ENCODE measurements at places on chromosomes 16 and 17. TPM values are rescaled to one million over a fixed set of nuclear protein-coding genes. Genes with fewer than 3 reads are reported as not detected.
A peak's percentile ranks its signal among the peaks of the same experiment; 100 is the strongest.

DNA sequence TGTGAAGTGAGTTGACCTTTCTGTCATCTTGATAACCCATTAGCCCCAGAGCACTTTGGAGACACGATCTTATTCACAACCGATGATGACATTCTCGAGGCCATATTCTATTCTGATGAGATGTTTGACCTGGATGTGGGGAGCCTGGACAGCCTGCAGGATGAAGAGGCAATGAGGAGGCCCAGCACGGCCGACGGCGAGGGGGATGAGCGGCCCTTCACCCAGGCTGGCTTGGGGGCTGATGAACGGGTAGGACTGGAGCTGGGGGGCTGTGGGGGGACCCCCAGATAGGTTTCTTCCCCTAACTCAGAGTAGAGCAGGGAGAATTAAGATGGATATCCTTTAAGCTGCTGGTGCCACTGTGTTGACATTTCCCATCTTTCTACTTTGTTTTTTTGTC lies 201.7 kb downstream of the KATNIP start:
- no peak for DNase-seq
- H3K4me3 ChIP-seq = no peak overlapping the region
- H3K27ac ChIP-seq = no peak overlapping the region
- peaks cover 10% of the 10 kb centered on the region for H3K36me3 ChIP-seq

DNA sequence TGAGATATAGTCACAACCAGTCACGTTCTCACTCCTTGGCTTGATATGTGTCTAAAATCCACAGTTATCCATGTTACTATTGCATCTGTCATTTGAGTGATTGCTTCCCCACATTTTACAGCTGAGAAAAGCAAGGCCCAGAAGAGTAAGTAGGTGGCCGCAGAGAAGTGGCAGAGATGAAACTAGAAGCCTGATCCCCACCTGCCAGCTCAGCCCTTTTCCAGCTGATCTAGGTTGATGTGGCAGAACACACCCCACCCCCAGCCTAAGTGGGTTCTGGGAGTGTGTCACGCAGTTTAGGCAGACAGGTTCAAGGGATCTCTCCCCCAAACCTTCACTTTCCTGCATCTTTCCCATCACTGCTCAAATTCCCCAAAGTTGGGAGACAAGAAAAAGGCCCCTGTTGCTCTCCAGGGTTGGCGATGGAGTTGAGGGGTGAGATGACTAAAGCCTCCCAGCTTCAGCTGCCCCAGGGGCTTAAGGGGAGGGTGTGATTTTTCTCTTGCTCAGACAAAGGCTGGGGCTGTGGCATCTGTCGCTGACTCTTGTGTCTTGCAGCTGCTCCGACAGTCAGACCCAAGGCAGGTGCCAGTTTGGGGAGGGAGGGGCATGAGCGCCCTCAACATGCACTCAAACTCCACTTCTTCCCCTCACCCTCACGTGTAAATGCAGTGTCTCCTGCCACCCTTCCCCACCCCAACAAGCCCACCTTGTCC lies 48.9 kb upstream of the LHX1 start:
- no peak overlapping the region for H3K4me3 ChIP-seq
- H3K27me3 ChIP-seq = peaks cover 33% of the 10 kb centered on the region
- no peak for DNase-seq
- H3K4me1 ChIP-seq = no peaks in the 10 kb centered on the region

GRCh38 chr17:41530062-41531048 lies 2.2 kb upstream of the KRT19 start:
- no peak overlapping the region for H3K4me3 ChIP-seq
- peaks cover 4% of the 10 kb centered on the region for H3K36me3 ChIP-seq

- no peaks in the 10 kb centered on the region for H3K27me3 ChIP-seq
- H3K4me3 ChIP-seq = peak overlapping the region; percentile 94
- DNase-seq = no peak
- peaks cover 36% of the 10 kb centered on the region for H3K4me1 ChIP-seq
- H3K27ac ChIP-seq = peak overlapping the region; percentile 97
Observed at GRCh38 chr17:39979016-39979670, 1.5 kb upstream of the PSMD3 start.

- peaks cover 5% of the 10 kb centered on the region for H3K4me1 ChIP-seq
- no peaks in the 10 kb centered on the region for H3K27me3 ChIP-seq
- peak overlapping the region; percentile 91 for H3K4me3 ChIP-seq
- no peak for DNase-seq
- peak overlapping the region; percentile 98 for H3K27ac ChIP-seq
- no peaks in the 10 kb centered on the region for H3K36me3 ChIP-seq
Observed at GRCh38 chr17:8746501-8747236, 2.0 kb upstream of the CCDC42 start.

DNA sequence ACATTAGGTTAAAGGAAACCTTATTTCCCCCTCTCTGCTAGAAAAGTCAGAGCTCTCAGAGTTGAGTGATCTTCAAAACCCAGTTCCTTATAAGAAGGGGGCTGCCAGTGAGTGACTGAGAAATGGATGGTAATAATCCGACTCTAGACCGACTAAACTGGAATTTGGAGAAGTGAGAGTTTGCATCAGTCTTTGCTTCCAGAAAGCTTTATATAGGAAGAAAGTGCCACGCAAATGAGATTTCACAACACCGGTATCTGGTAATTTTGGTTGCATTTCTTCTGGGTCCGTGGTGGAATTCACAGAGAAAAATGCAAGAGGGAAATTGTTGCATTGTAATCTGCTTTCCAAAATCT lies 271.4 kb downstream of the MAF start:
- no peaks in the 10 kb centered on the region for H3K36me3 ChIP-seq
- H3K27ac ChIP-seq = no peak overlapping the region
- DNase-seq = no peak
- peaks cover 20% of the 10 kb centered on the region for H3K27me3 ChIP-seq
- H3K4me3 ChIP-seq = no peak overlapping the region

GRCh38 chr16:59330019-59330670 lies 596.0 kb upstream of the GOT2 start:
- DNase-seq = no peak
- no peaks in the 10 kb centered on the region for H3K4me1 ChIP-seq
- H3K4me3 ChIP-seq = no peak overlapping the region

- H3K27ac ChIP-seq = no peak overlapping the region
- H3K4me3 ChIP-seq = no peak overlapping the region
- H3K4me1 ChIP-seq = peaks cover 17% of the 10 kb centered on the region
Observed at GRCh38 chr16:67945392-67945933, 1.5 kb upstream of the LCAT start.

- no peak for DNase-seq
- no peaks in the 10 kb centered on the region for H3K36me3 ChIP-seq
- H3K4me3 ChIP-seq = no peak overlapping the region
- H3K27me3 ChIP-seq = no peaks in the 10 kb centered on the region
Observed at GRCh38 chr16:68037841-68038597, 14.9 kb downstream of the DUS2 start.

GRCh38 chr16:71895679-71896365 lies 491 bp downstream of the IST1 start:
- no peaks in the 10 kb centered on the region for H3K36me3 ChIP-seq
- H3K4me3 ChIP-seq = peak overlapping the region; percentile 95
- H3K27ac ChIP-seq = peak overlapping the region; percentile 98
- no peak for DNase-seq

GRCh38 chr17:77356690-77357201 lies 216.0 kb downstream of the SEC14L1 start:
- DNase-seq = no peak
- H3K27ac ChIP-seq = peak overlapping the region; percentile 48
- H3K27me3 ChIP-seq = no peaks in the 10 kb centered on the region
- H3K4me3 ChIP-seq = peak overlapping the region; percentile 33
- H3K36me3 ChIP-seq = no peaks in the 10 kb centered on the region

DNA sequence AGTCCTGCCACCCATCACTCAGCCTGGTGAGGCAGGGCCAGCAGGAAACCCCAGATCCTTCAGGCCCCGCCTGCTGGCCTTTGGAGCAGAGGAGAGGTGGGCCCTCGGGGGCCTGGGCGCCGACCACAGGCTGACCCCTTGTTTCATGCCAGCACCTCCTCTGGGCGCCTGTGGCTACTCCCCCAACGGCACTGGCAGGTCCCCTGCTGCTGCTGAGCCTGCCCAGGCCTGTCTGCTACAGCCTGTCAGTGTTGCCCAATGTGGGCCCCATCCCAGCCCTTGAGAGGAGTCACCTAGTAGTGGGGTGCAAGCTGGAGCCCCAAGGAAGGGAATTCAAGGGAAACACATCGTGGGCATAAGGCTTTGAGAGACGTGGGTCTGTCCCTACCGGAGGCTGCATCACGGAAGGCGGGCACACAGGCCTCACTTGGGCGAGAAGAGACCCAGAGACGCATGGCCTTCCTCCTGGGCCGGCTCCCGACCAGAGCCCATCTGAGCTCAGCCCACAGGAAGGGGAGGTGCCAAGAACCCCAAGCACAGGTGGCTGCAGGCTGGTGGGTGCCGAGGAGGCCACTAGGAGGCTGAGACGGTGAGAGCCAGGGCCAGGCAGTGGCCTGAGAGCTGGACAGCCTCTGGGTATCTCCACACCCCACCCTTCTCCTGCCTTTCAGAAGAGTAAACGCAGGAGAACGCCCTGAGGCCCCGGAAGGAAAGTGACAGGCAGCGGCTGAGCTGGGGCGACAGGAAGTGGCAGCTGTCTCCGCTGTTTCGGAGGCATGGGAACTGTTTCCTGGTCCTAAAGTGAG lies 8.0 kb upstream of the FASN start:
- H3K27ac ChIP-seq = peak overlapping the region; percentile 98
- H3K36me3 ChIP-seq = no peaks in the 10 kb centered on the region
- H3K27me3 ChIP-seq = no peaks in the 10 kb centered on the region

GRCh38 chr16:89759746-89760340 lies 38.5 kb downstream of the ZNF276 start:
- H3K4me3 ChIP-seq = peak overlapping the region; percentile 16
- H3K27me3 ChIP-seq = no peaks in the 10 kb centered on the region
- H3K27ac ChIP-seq = peak overlapping the region; percentile 88
- no peak for DNase-seq
- H3K4me1 ChIP-seq = peaks cover 47% of the 10 kb centered on the region

GRCh38 chr17:69560987-69561441 lies 146.5 kb downstream of the MAP2K6 start:
- no peak overlapping the region for H3K4me3 ChIP-seq
- H3K4me1 ChIP-seq = no peaks in the 10 kb centered on the region
- no peak for DNase-seq

- H3K36me3 ChIP-seq = no peaks in the 10 kb centered on the region
- H3K4me1 ChIP-seq = peaks cover 96% of the 10 kb centered on the region
- peak overlapping the region; percentile 96 for H3K4me3 ChIP-seq
Observed at GRCh38 chr17:40322358-40323315, 13.7 kb downstream of the RARA start.

DNA sequence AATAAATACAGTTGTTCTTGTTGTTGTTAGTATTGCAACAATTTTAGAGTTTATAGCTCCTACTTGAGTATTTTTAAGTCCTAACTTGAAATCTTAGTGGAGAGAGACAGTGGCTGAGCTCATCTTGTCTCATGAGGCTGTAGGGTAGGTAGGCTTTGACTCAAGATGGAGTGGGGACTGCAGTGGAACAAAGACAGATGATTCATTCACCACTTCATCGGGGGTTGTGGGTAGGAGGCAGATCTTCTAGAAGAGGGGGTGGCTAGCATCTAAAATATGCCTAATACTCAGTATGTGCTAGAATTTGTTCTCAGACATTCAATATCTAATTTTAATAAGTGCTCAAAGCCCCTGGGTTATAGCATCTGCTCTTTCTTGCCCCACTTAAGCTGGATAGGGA lies 13.1 kb upstream of the MMD start:
- no peaks in the 10 kb centered on the region for H3K36me3 ChIP-seq
- H3K27ac ChIP-seq = no peak overlapping the region
- H3K4me3 ChIP-seq = no peak overlapping the region
- no peak for DNase-seq
- H3K4me1 ChIP-seq = peaks cover 13% of the 10 kb centered on the region

DNA sequence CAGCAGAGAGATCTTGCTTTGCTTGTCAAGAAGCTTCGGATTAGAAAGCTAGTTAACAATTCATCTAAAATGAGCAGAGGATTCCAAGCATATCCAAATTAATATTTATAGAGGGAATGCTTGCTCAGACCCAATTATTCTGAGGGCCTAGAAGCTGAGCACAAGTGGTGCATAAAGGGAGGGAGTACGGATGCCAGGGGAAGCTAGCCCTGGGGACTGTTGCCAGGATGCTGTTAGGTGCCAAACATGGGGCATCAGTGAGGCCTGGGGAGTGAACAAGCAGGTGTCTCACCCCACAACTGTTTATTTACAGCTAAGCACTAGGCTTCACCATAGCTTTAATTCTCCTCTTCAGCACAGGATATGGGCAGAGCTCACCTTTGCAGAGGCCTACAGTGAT lies 684.1 kb upstream of the C16orf82 start:
- peaks cover 6% of the 10 kb centered on the region for H3K27me3 ChIP-seq
- no peak overlapping the region for H3K4me3 ChIP-seq
- DNase-seq = no peak

DNA sequence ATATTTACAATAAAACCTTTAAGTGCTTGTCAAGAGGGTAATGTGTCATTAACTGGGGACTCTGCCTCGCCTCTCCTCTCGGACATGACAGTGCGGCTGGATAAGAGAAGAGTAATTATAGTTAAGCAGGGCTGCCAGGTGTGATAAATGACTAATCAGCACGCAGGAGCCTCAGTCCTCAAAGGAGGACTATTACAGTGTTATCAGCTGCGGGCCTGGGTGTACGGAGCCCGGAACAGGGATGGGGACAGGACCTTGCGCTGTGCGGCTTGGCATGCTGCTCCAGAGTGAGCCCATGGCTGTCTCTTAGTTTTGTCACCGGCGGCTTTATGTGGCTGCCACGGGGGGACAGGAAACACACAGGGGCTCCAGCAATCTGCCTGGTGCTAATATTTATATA lies 607.2 kb downstream of the MAF start:
- H3K27ac ChIP-seq = no peak overlapping the region
- H3K36me3 ChIP-seq = no peaks in the 10 kb centered on the region
- peaks cover 12% of the 10 kb centered on the region for H3K4me1 ChIP-seq
- DNase-seq = no peak
- H3K27me3 ChIP-seq = no peaks in the 10 kb centered on the region

TLCD2 gene
- polyA plus RNA-seq = not detected

MEOX1 gene
- polyA plus RNA-seq = 5.9 TPM

TMEM101 gene
- 28.8 TPM for polyA plus RNA-seq

GINS2 gene
- 0.08 TPM for polyA plus RNA-seq

AOC3 gene
- polyA plus RNA-seq = not detected

GCGR gene
- not detected for polyA plus RNA-seq

PTX4 gene
- not detected for polyA plus RNA-seq

ADAT1 gene
- 39.8 TPM for polyA plus RNA-seq

PLD6 gene
- 9.8 TPM for polyA plus RNA-seq

UNC13D gene
- 78.0 TPM for polyA plus RNA-seq

ACSM3 gene
- polyA plus RNA-seq = 14.8 TPM
